ENCODE measurements at places on chromosomes 1 and 21.

- DNase-seq: no peak
These were observed at the start of gene CD160 for GRCh38 chr1:145719230-145720079. TSS of gene CD160 (plus strand) at chr1:145719499. CDS start at chr1:145728328, 8,829 bp downstream.

GRCh38 chr1:82934074-82934473 is 1064.9 kb downstream of the TTLL7 start:
- peak; percentile 17 for DNase-seq

GRCh38 chr1:240912821-240913220 is 300.9 kb upstream of the GREM2 start:
- no peak for DNase-seq

DNA sequence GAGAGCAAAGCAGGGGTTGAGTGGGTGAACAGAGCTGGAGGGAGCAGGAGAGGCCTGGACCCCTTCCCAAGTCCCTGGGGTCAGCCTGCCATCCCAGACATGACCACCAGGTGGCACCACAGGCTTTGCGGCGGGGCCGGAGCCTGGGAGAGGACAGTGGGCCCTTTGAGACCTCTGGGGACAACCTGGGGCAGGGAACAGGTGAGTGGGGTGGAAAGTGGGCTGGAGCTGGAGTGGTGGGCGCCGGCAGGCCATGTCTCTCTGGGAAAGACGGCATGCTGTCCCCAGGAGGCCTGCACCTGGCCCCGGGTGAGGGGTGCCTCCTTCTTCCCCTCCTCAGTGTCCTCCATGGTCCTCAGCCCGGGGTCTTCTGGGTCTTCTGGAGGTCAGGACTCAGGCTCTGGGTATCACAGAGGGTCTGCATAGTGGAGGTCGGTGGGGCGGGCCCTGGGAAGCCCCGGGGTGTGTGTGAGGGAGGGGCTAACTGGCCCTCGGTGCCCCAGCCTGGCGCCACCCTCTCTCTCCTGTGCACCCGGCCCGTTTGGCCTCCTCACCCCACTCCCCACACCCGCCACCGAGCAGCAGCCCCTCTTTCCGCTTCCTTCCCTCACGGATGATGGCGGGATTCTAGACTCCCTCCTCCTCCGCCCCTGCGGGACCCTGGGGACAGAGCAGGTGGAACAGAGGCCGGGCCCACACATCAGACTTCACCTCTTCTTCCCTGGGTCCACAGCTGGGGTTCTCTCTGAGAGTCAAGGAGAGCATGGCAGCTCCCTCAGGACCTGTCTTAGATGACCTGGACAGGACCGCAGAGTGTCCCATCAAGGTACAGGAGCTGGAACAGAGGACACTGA is 28.5 kb upstream of the PKP1 start:
- DNase-seq: peak; percentile 70

DNA sequence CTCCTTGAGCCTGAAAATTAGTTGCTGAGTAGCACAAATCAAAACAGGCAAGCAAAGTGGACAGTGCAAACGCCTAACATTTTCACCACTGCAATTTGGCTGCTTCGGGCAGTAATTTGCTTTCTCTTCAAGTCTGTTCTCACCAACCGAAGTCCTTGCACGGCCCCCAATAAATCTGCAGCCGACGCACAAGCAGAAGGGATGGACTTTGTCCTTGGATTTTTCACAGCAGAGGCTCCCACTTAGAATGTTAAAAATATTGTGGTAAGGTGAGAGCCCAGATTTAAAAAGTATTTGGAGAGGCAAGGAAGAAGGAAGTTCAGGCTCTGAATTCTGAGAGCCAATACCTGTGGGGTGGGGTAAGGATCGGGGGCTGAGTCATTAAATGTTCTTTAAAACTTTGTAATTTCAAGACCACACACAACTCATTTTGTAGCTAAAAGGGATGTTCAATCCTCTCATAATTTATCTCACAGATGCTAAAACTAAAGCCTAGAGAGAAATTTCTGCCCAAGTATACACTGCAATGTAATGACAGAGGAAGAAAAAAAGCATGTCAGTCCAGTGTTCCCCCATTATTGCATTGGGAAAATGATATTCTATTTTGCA is 6.2 kb downstream of the CD247 start:
- DNase-seq: no peak
